NCI-H187 treated with DMSO at 0.1 percent for 48 hours (cell line): ENCODE measurements at places on chromosomes 2 and 18.
A peak's percentile ranks its signal among the peaks of the same experiment; 100 is the strongest.

DNA sequence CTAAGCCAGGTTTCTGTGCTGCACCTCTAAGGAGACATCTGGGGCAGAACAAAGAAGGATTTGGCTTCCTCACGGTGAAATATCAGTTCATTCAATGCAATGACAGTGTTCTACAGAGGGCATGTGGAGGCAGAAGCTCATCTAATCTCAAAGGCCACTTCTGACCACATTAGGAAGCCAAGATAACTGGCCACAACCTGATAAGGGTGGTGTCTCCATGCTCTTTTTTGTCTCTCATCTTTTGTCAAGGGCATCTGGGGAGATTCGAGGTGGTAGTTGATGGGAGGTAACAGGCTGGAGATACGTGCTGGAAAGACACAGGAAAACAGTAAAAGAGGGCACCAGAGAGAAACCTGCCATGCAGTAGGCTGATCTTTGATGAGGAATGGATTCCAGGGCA lies 303.9 kb downstream of the LRATD1 start:
- DNase-seq = no peak

DNA sequence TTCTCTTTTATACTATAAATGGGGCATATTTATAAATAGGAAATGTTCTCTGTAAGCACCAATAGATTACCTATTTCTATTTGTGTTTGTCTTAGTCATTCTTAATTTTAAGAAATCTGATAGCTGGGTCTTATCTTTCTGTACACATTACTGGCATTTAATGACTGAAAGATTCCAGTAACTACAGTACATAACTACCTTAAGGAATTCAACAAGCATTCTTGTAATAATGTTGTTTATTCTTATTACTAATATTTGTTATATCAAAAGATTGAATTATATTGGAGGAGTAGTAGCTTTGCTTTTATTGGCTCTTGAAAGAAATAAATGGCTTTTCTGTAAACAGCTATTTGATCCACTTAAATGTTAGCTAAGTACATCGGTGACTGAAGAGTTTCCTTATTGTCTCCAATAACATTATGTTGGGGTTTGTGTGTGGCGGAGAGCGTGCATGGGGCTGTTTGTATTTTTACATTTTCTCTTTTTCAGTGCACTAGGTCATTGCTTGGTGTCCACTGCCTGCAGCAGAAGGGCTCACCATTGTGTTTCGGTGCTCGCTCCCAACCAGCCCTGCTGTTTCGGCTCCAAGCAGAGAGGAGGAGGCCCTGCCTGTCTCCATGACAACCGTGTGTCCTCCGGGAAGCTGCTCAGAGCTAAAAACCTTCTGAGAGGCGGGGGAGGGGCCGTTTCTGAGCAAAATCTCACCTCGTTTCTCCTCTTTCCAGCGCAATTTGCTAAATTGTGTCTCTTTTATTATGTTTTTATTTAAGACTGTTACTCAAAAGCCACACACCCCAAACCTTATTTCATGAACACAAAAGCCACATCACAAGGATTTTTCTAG lies 112.5 kb upstream of the SLC38A11 start:
- DNase-seq = peak; percentile 47

GRCh38 chr2:235981631-235982030 lies 186.6 kb downstream of the GBX2 start:
- no peak for DNase-seq

DNA sequence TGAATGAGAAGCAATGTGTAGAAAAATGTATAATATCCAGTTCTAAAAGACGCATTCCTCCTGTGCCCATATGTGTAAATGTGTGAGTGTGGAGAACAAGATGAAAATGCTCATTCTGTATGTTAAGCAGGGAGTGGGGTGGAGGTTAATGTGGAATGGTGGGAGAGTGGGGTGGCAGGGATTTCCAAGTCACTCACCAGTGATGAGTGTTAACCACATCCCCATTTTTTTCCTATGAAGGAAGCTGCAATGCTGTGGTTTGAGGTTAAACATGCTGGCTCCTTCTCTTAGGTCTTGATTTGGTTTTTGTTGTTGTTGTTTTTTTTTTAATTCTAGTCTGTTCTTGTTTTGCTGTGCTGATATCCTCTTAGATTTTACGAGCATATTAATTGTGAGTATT lies 169.4 kb downstream of the NEDD4L start:
- DNase-seq = no peak

- no peak for DNase-seq
Measured at GRCh38 chr2:95020275-95021022, 5.1 kb upstream of the MAL start.

DNA sequence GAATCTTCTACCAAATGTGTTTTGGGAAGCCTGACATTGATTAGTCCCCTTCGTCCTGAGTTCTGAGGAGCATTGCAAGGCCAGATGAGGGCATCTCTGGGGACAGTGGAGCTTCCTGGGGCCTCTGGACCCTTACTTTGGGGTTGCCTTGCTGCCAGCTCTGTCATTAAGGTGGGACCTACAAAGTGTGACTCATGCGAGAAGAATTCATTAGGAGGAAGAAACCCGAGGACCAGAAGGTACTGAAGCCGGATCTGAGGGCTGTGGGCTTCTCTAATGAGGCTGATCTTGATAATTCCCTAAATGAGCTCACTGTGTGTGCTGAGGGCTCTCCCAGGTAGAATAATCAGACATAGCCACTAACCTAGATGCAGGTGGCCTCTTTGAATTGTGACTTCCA lies 695 bp upstream of the SCYGR2 start:
- DNase-seq = no peak

GRCh38 chr2:229178706-229179105 lies 92.4 kb downstream of the PID1 start:
- DNase-seq = no peak

DNA sequence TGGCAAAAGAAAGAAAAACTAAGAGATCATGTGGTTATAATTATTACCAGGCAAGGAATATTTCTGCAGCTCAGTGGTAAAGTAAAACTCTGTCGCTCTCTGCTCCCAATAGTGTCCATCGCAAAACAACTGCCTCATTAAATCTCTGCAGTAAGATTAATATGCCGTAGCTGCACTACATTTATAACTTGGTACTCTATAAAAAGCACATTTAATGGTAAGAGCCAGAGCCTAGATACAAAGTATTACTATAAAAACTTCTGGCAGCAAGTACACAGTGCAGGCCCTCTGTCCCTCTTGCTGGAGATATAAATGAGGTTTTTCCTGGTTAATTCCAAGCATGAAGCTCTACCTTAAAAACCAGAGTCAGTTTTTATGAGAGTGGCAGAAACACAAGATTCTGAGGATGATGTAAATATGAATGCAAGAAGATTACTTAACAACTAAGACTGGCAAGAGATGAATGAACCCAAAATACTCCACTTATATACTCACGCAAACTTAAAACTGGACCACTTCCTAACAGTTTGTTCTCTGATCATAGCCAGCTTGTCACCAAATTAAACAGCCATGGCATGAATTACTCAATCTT lies 25.5 kb downstream of the ZNF521 start:
- no peak for DNase-seq

DNA sequence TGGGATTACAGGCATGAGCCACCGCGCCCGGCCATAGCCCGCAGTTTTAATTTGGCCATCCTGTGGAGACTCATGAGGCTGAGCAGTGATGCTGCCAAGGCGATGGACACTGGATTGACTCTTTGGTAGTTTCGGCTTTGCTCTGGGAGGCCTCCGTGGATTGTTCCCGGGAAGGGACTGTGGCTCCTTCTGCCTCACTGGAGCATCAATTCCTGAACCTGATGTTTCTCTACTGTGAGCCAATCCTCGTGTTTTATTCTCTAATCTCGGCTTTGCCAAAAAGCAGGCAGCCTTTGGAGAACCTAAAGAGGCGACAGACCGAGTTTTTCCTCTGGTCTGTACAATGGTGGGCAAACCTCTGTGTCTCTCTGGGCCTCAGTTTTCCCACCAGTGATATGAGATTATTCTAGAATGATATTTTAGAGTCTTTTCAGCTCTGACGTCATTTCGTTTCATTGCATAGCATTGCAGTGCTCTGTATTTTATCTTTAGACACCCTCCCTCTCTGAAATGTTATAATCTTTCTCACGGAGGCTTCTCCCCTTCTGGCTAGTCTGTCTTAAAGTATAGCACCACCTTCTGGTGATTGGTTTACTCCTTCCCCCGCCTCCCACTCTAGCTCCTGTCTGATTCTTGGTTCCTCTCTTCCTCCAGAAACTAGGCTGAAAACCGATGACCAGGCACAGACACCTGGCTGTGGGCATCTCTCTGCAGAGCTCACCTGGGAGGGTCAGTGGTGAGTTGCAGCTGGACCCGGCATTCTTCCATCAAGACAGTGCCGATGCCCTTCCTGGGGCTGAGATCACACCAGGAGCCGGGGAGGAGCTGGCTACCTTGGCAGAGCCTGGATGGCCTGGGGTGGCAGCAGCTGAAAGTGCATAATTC lies 341.3 kb downstream of the MYCN start:
- peak; percentile 90 for DNase-seq

GRCh38 chr18:11785444-11786055 lies 65.7 kb upstream of the CHMP1B start:
- DNase-seq = no peak

GRCh38 chr2:106581755-106582147 lies 94.6 kb downstream of the CD8B2 start:
- no peak for DNase-seq

- DNase-seq = no peak
Measured at GRCh38 chr2:199818754-199819153, 32.2 kb downstream of the FTCDNL1 start.

DNA sequence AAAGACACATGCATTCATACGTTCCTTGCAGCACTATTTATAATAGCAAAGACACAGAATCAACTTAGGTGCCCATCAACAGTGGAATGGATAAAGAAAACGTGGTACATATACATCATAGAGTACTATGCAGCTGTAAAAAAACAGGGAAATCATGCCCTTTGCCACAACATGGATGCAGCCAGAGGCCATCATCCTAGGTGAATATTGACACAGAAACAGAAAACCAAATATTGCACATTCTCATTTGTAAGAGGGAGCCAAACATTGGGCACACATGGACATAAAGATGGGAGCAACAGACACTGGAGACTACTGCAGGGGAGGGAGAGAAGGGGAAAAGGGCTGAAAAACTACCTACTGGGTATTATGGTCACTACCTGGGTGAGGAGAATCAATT lies 73.5 kb downstream of the SESTD1 start:
- DNase-seq = no peak

DNA sequence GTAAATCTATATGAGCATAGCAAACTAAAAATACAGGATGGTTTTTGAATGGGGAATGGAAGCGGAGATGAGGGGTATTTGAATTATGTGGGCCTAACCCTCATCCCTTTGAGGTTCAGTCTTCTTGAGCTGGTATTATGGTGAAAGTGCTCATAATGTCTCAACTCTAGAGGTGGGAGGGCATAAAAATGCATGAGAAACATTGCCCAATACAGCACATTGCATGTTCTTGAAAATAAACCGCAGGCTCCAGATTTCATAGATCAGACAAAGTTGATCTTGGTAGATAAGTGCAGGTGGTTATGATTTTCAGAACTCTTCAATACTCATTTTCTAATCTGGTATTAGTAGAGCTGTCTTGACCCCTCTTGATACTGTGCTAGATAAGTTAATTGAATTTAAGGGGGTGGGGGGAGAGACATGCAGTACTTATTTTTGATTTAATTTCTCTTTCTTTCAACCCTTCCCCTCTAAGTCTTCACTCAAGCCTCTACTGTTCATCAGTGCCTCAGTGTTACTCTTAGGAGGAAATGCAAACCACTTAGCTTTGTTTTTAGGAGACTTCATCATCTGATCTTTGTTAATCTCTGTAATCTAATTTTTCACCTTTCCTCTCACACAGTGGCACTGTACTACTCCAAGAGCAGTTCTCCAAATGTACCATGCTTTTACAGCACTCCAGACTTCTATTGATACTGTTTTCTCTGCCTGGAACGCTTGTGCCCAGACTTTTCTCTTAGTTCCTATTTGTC lies 22.2 kb downstream of the XRCC5 start:
- DNase-seq = no peak

DNA sequence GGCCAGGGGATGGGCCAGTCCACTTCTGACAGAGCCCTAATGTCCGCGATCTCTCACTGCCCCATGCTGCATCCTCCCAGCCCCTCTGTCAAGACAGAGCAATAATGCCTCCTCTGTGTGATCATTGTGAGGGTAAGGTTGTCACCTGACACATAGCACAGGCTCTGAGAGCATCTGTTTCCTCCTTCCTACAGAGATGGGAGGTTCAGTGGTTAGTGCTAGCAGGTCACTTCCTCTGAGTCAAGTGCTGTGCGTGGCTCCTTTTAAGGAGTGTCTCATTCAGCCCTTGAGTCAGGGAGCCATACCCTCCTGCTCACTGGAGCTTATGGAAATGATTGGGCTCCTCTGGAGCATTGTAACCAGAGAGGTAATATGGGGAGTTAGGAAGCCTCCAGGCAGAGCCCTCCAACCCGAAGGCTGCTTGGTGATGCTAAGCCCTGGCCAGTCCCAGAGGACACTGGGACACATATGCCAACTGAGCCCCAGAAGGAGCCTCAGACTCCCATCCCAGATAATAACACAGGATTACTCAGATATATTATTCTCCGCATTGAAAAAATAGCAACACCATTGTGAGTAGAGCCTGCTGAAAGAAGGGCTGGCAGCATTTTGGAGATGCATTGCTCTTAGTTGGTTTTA lies 189.0 kb downstream of the GALNT1 start:
- DNase-seq = no peak

GRCh38 chr2:147025646-147026585 lies 818.9 kb upstream of the ACVR2A start:
- no peak for DNase-seq

- peak; percentile 42 for DNase-seq
Measured at GRCh38 chr2:216692636-216693413, 2.5 kb downstream of the IGFBP5 start.

DNA sequence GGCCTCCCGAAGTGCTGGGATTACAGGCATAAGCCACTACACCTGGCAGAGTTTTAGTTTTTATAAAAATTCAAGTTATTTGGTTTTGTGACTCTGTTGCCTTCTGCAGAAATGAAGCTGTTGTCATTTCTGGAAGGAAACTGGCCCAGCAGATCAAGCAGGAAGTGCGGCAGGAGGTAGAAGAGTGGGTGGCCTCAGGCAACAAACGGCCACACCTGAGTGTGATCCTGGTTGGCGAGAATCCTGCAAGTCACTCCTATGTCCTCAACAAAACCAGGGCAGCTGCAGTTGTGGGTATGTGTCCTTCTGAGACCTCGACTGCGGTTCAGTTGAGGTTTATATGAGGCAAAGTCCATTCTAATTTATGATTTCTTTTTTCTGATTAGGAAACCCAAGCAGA lies 7.2 kb downstream of the MTHFD2 start:
- DNase-seq = no peak

GRCh38 chr2:166675553-166675952 lies 181.5 kb upstream of the SCN7A start:
- no peak for DNase-seq

- no peak for DNase-seq
Measured at GRCh38 chr18:73040247-73040646, 172.5 kb upstream of the NETO1 start.

DNA sequence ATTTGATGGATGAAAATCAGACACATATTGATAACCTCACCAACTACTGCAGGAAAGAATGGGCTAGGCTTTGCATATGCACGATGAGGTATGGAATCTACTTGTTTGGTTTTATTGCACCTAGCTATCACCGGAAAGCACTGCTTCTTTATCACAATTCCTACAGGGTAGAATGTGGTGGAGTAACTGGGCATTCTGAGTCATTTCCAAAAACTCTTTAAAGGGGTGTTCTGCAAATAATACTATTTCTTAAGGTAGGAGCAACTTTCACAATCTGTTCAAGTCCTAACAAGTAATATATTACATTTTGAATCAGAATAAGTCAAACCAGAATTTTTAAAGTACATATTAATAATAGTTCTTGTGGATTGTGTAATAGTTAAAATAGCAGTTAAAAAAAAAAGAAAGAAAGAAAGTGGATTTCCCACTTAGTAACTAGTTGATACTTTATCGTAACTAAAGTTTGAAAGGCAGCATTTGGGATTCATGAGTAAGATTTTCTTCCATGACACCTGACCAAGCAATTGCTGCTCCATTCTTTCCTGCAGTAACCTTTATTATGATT lies 40.5 kb downstream of the INO80C start:
- DNase-seq = no peak
